ENCODE measurements at places on chromosomes 4 and X. TPM values are rescaled to one million over a fixed set of nuclear protein-coding genes. Genes with fewer than 3 reads are reported as not detected.

GRCh38 chr4:3074846-3075651, 568 bp downstream of the HTT start:
- H3K27ac ChIP-seq = peak overlapping the region; percentile 91
- no peaks in the 10 kb centered on the region for H3K27me3 ChIP-seq
- DNase-seq = peak; percentile 45
- H3K36me3 ChIP-seq = no peaks in the 10 kb centered on the region
- peak overlapping the region; percentile 94 for H3K4me3 ChIP-seq

DNA sequence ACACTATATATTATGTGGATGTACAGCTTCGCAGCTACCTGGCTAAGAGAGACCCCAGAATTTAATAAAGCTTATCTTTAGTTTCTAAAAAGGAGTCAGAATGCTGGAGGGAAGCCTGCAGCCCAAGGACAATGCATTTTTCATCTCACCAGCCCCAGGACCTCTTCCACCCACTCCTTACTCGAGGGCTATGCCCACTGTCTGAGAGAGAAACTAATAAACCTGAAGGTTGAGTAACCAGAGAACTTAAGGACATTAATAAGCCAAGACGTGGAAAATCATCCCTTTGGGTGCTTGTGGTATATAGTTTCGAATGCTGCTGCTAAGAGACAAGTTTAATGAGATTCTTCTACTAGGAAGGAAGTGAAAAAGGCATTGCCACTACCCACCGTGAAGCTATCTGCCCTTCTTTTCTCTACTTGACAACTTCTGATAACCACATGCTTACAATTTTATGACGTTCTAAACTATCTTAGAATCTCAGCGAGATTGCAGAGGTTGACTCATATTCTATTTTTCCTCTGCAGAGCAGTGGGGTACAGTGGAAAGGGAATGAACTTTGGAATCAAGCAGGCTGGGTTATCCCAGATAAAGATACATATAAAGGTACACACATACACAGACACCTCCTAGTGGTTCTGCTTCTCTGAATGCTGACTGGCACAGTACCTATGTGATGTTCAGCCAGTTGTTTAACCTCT, 3.3 kb downstream of the RELL1 start:
- no peaks in the 10 kb centered on the region for H3K36me3 ChIP-seq
- DNase-seq = no peak
- no peak overlapping the region for H3K4me3 ChIP-seq
- no peak overlapping the region for H3K27ac ChIP-seq

DNA sequence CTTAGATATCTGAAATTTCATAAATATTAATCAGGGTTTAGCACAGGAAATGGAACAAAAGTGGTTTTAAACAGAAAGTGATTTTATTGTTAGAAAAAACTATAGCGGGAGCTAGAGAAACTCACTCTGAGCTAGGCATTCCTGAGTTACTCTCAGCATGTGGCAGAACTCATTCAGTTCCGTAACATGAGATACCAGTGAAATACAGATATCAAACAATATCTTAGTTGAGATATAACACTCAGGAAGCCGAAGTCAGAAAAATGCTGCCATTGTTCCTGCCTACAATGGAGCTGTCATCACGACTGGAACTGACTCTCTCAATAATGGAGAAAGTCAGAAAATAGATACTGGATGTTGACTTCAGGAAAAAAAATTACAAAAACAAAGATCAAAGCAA, 1428.7 kb downstream of the PCDH18 start:
- H3K4me1 ChIP-seq = no peaks in the 10 kb centered on the region
- H3K27ac ChIP-seq = no peak overlapping the region
- no peak for DNase-seq

DNA sequence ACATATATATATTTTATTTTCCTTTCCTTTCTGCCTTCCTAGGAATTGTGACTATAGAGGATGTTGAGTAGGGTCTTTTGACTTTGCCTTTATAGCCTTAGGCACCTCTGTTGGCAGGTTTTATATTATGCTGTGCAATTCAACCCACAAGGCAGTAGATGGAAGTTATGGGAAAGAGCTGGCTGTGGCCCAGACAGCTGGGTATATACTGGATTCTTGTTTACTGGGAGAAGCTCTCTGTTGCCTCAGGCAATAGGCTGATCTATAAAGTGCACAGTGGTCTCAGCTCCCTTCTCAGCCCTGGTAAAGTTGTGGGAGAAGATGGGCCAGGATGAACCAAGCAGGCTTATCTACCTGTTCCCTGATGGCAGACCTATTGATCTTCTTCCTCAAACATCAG, 342.0 kb downstream of the GBA3 start:
- no peak overlapping the region for H3K27ac ChIP-seq
- H3K4me3 ChIP-seq = no peak overlapping the region
- no peaks in the 10 kb centered on the region for H3K4me1 ChIP-seq
- H3K36me3 ChIP-seq = no peaks in the 10 kb centered on the region
- no peak for DNase-seq
- no peaks in the 10 kb centered on the region for H3K27me3 ChIP-seq

- H3K36me3 ChIP-seq = no peaks in the 10 kb centered on the region
- DNase-seq = no peak
- no peaks in the 10 kb centered on the region for H3K27me3 ChIP-seq
- H3K4me1 ChIP-seq = no peaks in the 10 kb centered on the region
- no peak overlapping the region for H3K27ac ChIP-seq
These were observed 21.7 kb upstream of the SPP1 start for GRCh38 chr4:87953826-87954225.

DNA sequence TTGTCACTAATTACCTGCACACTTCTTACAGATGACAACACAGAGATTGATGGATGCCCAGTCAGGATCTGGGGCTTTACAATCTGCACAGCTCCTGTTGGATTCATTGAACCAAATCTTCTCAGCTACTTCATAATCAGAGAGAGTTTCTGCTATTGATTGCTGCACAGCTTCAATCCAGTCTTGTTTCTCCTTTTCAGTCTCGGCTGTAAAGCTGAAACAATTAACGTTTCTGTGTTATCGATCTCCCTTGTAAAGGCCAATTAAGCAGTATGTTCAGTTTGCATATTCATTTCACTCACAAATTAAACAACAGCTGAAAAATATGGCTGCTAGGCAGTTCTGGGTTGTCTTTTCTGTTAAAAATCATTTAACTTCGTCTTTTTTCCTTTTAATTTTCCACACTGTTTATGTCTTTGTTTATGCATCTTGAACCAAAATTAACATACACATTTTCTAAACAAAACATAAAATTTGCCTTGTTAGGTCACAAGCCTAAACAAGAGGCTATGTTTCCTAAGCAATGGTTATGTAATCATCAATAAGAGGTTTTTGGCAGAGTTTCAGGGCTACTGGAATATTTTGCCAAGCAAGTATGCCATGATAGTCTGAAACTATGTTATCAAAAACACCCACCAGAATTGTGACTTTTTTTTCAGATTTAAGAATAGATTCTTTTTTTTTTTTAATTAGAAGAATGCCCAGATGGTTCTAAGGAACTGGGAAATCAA, 79.2 kb downstream of the ARAP2 start:
- no peak overlapping the region for H3K4me3 ChIP-seq
- H3K4me1 ChIP-seq = no peaks in the 10 kb centered on the region
- no peaks in the 10 kb centered on the region for H3K27me3 ChIP-seq
- no peaks in the 10 kb centered on the region for H3K36me3 ChIP-seq

GRCh38 chr4:47084795-47085194, 53.4 kb downstream of the GABRB1 start:
- no peaks in the 10 kb centered on the region for H3K36me3 ChIP-seq
- H3K4me1 ChIP-seq = no peaks in the 10 kb centered on the region
- no peak overlapping the region for H3K4me3 ChIP-seq
- no peak for DNase-seq
- H3K27ac ChIP-seq = no peak overlapping the region

DNA sequence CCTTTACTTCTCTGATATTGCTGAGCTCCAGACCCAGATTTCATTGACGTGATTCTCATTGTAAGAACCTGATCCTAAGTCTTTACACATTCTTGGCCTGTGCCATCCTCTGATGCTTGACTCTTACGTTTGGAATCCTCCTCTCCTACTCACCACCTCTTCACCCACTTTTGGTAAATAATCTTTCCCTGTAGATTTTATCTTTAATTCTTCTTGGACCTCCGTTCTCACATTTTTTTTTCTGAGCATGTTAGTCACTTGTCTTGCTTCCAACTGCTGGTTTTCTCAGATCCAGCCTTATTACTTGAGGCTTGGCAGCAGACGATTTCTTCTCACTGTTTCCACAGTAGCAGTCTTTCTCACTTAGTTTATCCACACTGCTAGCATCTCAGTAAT, 12.4 kb upstream of the SH3RF1 start:
- H3K36me3 ChIP-seq = no peaks in the 10 kb centered on the region
- H3K4me3 ChIP-seq = no peak overlapping the region
- no peaks in the 10 kb centered on the region for H3K27me3 ChIP-seq
- H3K4me1 ChIP-seq = no peaks in the 10 kb centered on the region

DNA sequence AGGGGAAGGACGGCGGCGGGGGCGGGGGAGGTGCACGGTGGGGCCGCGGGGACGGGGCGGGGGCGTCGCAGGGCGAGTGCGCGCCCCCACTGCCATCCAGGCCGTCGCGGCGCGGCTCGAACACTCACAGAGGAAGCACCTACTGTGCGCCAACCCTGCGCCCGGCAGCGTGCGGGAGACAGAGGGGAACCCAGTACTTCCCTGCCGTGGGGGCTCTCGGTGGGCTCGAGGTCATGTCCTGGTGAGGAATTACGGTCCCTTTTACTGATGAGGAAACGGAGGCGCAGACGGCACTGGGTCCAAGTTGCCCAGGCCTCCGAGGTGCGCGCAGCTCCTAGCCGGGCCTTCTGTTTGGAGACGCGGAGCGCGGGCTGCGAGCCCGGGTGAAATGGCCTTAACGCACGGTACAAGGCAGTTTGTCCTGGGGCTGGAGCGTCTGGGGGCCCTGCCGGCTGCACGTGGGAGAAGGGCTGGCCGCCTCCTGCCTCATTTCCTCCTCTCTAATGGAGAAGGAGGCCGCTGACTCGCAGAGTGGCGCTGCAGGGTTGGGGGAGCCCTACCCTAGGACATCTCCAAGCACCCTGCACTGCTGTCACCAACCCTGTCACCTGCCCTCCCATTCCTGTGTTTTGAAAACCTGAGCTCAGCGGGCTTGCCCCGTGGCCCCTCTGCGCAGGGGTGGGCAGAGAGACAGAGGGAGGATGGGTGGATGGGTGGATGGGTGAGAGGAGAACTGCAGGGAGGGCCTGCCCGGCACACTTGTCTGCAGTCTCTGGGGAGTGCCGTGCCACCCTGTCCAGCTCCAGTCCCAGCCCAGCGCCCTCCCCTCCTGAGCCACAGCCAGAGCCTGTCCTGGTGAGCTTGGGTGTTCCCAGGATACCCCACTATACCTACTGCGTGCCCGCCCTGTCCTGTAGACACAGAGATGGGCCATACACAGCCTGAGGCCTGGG, 106.0 kb downstream of the ADRA2C start:
- H3K36me3 ChIP-seq = no peaks in the 10 kb centered on the region
- H3K27ac ChIP-seq = no peak overlapping the region
- H3K4me3 ChIP-seq = no peak overlapping the region
- DNase-seq = no peak

GRCh38 chr4:154390324-154390723, 101.3 kb downstream of the DCHS2 start:
- no peak overlapping the region for H3K27ac ChIP-seq
- no peaks in the 10 kb centered on the region for H3K36me3 ChIP-seq
- no peaks in the 10 kb centered on the region for H3K27me3 ChIP-seq
- no peaks in the 10 kb centered on the region for H3K4me1 ChIP-seq

DNA sequence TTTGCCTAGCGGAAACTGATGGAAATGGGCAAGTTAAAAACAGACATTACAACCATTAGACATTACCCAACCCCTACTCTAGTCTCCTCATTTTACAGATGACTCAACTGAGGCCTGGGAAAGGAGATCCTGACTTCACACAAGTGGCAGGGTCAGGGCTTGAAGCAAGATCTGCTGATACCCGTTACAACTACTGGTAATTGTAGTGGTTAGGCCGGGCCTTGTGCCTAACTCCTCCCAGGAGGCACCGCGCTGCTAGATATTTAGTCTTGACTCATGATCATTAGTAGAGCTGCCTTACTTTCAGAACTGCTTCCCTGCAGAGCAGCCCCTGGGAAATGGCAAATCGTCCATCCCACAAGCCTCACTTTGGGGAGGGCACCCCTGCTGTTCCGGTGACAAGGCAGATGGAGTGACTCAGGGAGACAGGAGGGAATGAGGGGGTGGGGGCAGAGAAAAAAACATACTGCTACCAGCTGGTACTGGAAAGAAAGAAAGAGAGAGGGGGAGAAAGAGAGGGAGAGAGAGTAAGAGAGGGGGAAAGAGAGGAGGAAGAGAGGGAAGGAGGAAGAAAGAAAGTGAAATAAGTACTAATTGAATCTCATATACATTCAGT, 12.2 kb downstream of the ARHGEF6 start:
- H3K4me1 ChIP-seq = no peaks in the 10 kb centered on the region
- H3K27me3 ChIP-seq = no peaks in the 10 kb centered on the region
- DNase-seq = peak; percentile 59
- no peaks in the 10 kb centered on the region for H3K36me3 ChIP-seq

DNA sequence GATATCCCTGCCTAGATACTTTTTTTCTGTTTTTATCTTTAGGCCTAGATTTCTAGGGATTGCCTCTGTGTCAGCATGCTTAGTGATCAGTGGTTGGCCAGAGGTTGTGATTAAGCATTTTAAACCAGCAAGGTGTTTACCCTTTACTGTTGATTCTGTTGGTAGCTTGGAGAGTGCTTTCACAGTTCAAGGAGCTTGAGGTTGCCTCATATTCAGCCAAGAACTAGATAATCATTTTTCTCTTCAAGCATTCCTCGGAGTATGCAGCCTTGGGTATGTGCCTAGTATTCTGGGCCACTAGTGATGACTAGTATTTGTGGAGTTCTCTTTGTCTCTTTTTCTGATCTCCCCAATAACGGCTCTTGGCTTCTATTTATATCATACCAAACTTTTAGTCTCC, 20.4 kb downstream of the APOOL start:
- DNase-seq = no peak
- H3K4me1 ChIP-seq = no peaks in the 10 kb centered on the region
- H3K4me3 ChIP-seq = no peak overlapping the region
- no peaks in the 10 kb centered on the region for H3K36me3 ChIP-seq

DNA sequence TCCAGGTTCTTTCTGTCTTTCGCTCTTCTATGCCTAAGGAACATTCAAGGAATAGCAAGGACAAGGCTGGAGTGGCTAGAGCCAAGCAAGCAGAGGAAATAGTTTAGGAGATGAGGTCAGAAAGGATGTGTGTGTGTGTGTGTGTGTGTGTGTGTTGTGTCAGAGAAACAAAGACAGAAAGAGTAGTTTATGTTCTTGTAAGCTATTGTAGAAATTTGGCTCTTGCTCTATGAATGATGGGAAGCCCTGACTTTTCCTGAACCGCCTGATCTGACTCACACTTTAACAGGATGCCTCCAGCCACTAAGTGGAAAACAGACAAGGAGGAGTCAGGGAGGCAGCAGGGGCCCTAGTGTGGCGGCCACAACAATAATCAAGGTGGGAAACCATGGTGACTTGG, 39.7 kb downstream of the LGI2 start:
- peak overlapping the region; percentile 59 for H3K27ac ChIP-seq
- no peaks in the 10 kb centered on the region for H3K36me3 ChIP-seq
- no peaks in the 10 kb centered on the region for H3K4me1 ChIP-seq
- no peaks in the 10 kb centered on the region for H3K27me3 ChIP-seq

NAP1L2 gene
- total RNA-seq = 9.3 TPM

STPG2 gene
- 0.61 TPM for total RNA-seq

TMPRSS11E gene
- total RNA-seq = not detected

MAP7D2 gene
- 0.55 TPM for total RNA-seq

EVC gene
- total RNA-seq = 37.9 TPM

FRMPD4 gene
- total RNA-seq = 0.41 TPM

GC gene
- total RNA-seq = not detected

Data from uterus (tissue), 4 donors.